ENCODE measurements at places on chromosomes 6 and 20.
A peak's percentile ranks its signal among the peaks of the same experiment; 100 is the strongest.

GRCh38 chr20:13771853-13772453 lies 12.8 kb downstream of the ESF1 start:
- DNase-seq: no peak

DNA sequence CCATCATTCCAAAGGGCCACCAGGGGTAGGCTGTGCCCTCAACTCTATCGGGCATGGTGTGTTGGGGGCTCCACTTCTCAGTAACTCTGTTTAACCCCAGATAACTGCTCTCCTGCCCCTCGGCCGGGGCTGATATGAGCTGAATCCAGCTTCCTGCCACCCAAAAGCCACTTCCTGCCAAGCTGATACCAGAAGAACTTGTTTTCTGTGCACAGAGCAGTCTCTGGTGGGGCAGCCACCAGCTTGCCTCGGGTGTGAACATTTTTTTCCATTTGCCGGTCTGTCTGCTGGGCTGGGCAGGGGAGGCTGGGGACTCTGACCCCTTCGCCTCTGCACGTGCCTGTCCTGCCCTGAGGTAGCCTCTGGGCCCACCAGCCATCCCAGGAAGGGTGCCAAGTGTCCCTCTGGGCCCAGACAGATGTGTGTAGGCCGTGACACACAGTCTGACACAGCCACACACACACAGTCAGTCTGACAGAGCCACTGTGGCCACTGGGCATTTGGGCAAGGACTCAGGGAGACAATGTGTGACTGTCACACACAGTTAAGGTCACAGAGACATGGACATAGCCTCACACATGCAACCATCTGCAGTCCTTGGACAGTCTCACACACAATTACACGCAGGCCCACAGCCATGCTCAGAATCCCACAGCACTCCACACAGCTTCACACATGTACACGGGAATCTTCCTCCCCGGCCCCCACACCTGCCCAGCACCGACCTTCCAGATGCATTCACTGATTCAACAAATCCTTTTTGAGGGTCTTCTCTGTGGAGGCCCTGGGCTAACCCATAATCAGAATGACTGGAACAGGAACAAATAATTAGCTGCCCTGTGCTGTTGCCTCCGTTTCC lies 45.1 kb downstream of the NOL4L start:
- peak; percentile 84 for DNase-seq

- DNase-seq: no peak
Measured at GRCh38 chr20:22379472-22379871, 204.9 kb downstream of the FOXA2 start.

DNA sequence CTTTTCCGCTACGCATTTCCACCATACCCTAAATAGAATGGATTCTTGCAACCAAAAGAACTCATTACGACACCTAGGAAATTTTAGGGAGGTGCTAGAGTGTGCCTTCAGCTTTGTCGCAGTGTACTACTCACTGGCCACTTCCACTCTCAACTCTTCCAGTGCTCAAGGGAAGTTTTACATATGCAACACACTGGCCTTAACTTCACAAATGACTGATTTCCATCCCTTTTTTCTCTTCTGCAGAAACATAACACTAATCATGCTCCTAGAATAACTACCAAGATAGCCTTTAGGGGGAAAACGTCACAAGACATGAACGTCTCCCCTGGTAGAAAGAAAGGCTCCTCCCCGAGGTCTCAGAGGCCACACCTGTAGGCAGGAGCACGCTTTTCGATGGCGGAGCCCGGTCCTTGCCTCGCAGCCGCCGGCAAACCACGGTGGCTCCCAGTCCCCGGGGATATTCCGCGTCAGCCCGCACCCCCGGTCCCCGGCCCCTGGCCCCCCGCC lies 584 bp downstream of the LYRM4 start:
- DNase-seq: peak; percentile 84

DNA sequence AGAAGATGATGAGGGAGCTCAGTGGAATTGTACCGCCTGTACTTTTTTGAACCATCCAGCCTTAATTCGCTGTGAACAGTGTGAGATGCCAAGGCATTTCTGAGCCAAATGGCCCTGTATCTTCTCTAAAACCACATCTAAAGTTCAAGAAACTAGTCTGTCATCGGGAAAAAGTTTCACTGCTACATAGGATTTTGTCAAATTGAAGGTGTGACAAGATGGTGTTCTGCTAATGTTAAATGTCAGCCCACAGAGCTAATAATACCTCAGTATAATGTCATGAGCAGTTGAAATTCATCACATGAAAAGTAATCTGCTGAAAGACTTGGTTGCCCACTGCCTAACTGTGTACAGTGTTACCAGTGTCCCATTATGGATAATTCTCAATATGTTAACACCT lies 9.6 kb downstream of the SUMO4 start:
- DNase-seq: no peak

- DNase-seq: peak; percentile 43
Measured at GRCh38 chr20:7285918-7286556, 518.6 kb downstream of the BMP2 start.

DNA sequence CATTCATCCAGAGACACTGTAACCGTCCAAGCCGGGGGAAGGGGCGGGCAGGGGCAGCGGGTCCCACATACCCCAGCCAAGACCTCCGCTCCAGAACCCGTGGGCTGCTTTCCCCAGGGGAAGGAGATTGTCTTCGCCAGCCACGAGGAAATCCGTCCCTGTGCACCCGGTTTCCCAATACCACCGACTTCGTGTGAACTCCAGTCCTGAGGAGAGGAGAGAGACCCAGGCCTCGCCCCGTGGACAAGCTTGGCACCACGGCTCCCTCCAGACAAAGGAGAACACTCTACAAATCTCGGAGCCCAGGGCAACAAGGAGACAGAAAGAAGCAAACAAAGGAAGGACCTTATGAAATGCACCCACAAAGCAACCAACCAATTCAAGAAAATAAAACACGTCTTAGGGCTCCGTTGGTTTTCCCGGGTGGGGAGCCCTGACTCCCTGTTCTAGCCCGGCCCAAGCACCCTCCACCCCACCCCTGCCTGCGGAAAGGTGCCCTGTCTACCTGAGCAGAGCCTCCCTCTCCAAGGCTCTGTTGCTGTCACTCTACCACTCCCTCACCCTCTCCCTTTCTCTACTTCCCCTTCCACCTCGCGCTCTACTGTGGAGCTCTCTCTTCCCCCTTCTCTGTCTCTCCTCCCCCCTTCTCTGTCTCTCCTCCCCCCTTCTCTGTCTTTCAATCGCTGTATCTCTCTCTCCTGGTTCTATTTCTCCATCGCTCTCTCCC lies 1382.8 kb upstream of the DEFB115 start:
- no peak for DNase-seq

- DNase-seq: no peak
Measured at GRCh38 chr6:108568551-108569305, 8.0 kb downstream of the FOXO3 start.

- no peak for DNase-seq
Measured at GRCh38 chr20:57458400-57459160, 66.4 kb downstream of the CTCFL start.

- peak; percentile 40 for DNase-seq
Measured at GRCh38 chr6:90103056-90103800, 193.4 kb downstream of the BACH2 start.

DNA sequence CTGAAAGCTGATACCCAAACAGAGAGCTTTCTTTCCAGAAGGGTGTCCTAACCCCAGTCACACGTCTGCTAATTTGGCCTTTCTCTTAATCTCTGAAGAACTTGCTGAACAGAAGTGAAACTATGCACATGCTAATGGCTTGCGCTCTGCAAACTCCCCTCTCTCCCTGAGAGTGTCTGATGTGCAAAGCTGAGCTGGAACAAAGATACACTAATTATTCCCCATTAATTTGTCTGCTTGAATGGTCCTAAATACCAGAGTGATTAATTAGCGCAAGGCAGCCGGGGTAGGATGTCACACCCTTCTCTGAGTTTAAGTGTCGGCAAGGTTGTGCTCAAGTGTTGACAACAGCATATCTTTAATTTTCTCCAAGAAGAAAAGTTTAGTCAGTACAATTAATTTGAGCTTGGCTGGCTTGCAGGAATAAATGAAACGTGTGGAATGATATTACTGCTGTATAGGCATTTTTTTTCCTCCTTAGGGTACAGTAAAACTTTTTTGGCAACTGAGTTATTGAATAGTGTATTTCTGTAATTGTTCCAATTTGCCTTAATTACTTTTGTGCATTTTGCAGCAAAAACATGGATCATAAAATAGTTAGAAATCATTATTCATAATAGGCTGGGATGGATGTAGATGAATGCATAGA lies 715.9 kb upstream of the POU3F2 start:
- DNase-seq: no peak

DNA sequence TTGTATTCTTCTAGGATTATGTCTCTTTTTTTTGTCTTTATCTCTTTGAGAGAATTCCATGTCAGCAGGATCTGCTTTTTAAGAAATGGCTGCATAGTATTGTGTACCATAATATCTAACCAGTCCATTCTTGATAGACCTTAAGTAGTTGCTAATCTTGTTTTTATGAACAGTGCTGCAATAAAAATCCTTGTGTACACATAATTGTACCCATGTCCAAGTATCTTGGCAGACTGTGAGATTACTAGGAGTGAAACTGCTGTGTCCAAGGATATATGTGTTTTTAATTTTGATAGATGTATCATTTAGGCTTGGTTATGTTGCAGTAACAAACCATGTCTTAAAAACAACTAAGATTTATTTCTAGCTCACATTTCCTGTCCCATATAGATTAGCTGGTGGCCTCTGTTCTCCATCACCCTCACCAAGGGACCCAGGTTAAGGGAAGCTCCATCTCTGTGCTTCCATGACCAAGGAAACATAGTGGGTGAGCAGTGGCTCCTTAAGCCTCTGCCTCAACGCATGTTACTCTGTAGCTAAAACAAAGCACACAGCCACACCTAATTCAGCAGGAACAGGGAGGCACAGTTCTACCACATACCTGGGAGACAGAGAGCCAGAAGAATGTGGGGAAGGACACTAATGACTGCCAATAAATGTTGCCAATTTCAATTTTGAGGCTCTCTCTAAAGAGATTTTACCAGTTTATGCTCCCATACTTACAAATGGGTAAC lies 12.1 kb upstream of the SUMO4 start:
- no peak for DNase-seq

DNA sequence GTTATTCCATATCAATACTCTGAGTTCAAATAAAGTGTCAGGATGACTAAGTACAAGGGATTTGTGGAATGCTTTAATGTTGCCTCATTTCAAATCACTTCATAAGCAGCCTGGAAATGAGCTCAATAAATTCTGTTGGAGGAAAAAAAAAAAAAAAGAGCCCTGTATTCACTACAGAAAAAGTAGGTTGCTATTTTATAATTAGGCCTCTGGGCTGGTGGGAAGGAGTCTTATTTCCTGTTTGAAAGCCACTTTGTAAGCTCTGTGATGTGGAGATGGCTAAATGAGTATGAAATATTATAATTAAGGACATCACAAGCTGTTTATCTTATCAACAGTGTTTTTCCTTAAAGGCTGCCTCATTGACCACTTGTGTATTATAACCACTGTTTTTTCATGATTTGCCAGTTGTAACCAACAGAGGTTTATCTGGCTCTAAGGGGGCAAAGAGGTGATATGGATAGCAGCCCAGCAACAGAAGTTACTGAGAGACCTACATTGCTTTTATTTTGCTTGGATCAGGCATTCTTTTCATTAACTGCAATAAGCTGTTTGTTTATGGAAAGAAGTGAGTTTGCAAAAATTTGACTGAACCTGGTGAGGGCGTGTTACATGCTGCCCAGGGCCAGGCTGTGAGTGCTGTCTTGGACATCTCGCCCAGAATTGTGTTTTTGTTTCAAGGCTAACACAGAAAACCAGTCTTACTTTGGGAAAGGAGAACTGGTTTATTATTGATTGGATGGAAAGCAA lies 563.3 kb upstream of the MAP3K7 start:
- DNase-seq: no peak

GRCh38 chr6:81808851-81809570 lies 56.5 kb upstream of the TENT5A start:
- DNase-seq: no peak

DNA sequence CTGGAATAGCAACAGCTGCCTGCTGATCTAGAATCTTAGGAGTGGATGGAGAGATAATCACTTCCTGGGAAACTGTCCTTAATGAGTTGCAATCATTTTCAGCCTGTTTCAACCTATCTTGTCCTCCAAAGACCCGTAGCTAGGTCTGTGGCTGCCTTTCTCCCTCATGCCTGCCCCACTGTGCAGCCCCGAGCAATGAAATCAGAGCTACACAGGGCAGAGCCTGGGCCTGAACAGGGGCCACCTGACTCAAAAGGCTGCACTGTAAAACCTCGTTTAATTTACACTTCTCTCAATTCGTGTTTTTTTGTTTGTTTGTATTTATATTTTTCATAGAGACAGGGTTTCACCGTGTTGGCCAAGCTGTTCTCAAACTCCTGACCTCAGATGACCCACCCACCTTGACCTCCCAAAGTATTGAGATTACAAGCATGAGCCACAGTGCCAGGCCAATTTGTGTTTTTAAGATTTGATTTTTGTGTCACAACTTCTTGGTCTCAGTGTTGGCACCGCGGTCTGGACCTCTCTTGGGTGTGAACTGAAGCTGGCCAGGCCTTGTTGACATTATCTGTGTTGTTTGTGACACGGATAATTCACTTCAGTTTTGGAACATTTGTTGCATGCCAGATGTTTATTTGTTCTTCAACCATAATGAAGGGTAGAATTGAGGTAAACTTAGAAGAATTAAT lies 21.5 kb downstream of the GGTLC1 start:
- no peak for DNase-seq

- no peak for DNase-seq
Measured at GRCh38 chr6:130473886-130474285, 108.1 kb downstream of the TMEM200A start.

GRCh38 chr20:35001596-35002362 lies 46.1 kb downstream of the MYH7B start:
- DNase-seq: peak; percentile 36

GRCh38 chr6:15458021-15458459 lies 204.8 kb downstream of the DTNBP1 start:
- DNase-seq: no peak

DNA sequence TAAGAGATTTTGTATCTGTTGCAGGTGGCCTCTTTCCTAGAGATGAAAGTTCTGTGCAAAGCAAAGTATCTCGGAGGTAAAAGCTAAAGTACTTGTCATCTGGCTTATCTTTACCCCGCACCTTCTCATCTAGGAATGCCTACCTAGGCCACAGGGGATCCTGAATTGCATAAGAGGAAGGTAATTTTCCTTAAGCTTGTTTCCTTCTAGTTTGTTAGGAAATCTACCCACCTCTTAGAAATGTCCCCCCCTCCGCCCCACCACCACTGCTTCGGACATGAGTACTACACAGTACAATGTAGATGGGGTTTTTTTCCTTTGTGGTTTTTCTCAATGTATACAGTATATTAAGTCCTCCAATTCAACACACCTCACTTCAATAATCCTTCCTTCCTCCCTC lies 21.5 kb downstream of the FOXC1 start:
- no peak for DNase-seq

DNA sequence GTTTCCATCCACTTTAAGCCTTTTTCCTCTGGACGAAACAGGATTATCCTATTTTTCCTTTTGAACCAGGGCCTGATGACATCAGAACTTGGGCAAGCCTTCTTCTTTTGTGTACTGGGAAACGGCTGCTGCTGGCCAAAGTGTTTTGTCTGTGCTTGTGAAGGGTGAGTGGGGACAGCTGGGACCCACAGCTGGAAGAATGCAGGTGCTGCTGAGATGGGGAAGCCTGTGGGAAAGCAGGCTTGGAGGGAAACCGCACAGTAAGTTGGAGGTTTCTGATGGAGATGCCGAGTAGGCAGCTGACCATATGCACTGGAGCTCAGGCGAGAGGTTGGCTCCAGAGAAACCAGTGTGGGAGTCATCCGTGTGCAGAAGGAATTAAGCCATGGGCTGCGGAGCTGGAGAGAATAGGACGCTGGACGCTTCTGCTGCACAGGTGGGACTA lies 8.5 kb upstream of the PSMG4 start:
- DNase-seq: no peak
